Activated T-helper 1 cell treated with anti-CD3 and anti-CD28 coated beads, Interleukin-2, amount 50 U/mL, for 16 hours (primary cell): ENCODE measurements at places on chromosomes 12 and 14.

GRCh38 chr14:83883732-83884131 is 1646.2 kb upstream of the FLRT2 start:
- DNase-seq, result no peak

DNA sequence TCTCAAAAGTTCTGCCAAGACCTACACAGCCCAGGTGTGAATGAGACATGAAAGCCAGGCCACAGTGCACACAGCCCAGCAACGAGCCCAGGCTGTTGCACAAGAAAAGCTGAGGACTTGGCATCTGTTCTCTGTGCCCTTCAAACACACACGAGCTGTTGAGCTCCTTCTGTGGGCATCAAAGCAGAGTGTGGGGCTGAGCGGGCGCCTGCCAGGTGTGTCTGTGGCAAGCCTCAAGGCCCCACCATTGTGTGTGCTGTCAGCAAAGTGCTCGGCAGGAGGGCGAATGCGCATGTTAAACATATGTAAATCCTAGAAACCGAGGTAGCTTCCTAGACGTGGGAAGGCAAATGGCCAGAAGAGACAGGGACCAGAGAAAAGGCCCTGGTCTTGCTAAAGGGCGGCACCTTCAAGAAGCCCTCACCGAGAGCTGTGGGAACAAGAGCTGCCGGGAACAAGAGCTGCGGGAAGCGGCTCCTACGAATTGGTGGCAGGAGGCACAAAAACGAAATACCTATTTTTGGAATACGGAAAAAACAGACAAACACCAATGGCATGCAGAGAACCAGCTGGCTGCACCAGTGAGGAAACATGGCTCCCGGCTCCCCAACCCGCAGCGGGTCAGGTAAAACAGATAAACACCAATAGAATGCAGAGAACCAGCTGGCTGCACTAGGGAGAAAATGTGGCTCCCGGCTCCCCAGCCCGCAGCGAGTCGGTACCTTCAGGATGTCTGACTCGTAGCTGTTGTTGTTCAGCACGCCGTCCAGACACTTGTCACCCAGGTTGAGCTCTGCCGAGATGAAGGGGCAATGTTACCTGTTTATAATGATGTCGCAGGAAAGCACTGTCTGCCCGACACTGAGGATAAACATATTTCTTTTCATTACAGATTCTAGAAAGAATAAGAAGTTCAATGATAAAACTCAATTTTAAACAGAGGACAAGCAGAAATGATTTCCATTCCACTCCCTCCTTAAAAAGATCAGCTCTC is 19.0 kb upstream of the GOLGA3 start:
- no peak for DNase-seq

GRCh38 chr14:60974090-60974651 is 6.7 kb downstream of the TRMT5 start:
- DNase-seq, result no peak

DNA sequence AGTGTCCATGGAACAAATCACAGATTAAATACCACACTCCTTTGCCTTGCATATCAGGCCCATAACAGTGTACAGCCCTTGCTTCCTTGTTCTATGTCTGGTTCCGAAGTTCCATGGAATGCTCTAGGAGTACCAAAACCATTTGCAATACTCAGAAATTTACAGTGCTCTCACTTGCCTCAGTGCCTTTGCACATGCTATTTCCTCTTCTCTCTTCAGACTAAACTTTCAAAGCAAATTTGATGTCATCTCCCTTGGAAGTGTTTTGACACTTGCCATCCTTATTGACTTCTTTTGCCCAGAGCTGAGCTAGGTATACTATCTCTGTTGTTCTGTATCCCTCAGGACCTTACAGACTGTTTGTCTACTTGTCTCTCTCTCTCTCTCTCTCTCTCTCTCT is 6.1 kb downstream of the ANO4 start:
- no peak for DNase-seq

- no peak for DNase-seq
Measured at GRCh38 chr14:60276347-60276746, 27.3 kb downstream of the PPM1A start.

DNA sequence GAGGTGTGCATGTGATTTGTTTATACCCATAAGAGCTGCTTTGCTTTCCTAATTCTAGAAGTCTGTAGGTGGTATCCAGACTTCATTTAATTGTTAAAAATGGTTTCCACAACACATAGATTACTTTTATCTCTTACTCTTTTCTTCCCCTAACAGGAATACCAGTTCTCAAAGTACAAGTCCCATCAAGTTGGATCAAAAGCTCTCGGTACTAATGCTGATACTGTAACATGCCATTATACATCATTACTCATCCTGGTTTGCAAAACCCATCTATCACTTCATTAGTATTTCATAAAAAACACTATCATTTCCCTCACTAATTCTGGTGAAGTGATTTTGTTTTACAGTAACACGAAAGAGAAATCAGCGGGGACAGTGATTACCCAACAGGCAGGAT is 94.3 kb downstream of the PPP2R5E start:
- no peak for DNase-seq

GRCh38 chr14:104820669-104821228 is 19.8 kb downstream of the ZBTB42 start:
- no peak for DNase-seq

DNA sequence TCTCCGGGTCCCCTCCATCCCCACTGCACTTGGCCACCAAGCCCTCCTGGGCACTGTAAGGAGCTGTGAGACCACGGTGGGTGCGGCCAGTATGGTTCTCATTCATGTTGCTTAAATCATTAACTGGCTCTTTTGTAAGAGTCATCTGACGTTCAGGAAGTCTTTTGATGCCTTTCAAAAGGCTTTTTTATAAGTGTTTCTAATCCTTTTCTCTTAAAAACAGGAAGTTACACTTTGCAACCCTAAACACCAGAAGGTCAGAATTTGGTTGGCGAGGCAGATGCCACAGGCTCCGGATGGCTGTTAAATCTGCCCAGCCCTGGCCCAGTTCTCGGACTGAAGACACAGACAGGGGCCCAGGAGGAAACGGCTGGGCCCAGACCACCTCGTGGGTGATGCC is 26.1 kb upstream of the DIO3 start:
- DNase-seq, result no peak

GRCh38 chr14:24721775-24722174 is 87.8 kb upstream of the GZMB start:
- no peak for DNase-seq

DNA sequence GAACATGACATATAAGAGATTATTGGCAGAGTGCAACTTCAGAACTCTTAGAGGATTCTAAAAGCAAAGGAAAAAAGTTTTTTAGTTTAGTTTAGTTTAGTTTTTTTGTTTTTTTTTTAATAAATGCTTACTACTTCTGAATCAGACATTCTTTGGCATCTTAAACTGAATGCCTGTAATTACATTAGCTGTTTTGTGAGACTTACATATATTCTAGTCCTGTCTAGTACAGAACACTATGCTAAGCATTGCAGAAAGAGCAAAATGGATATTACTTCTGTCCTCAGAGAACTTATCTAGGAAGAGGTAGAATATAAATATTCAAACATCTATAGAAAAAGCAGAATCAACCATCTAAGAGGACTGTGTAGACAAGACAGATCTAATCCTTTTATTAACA is 133.2 kb downstream of the RAD51B start:
- no peak for DNase-seq

- DNase-seq, result no peak
Measured at GRCh38 chr14:104304451-104305351, 166.3 kb downstream of the KIF26A start.

DNA sequence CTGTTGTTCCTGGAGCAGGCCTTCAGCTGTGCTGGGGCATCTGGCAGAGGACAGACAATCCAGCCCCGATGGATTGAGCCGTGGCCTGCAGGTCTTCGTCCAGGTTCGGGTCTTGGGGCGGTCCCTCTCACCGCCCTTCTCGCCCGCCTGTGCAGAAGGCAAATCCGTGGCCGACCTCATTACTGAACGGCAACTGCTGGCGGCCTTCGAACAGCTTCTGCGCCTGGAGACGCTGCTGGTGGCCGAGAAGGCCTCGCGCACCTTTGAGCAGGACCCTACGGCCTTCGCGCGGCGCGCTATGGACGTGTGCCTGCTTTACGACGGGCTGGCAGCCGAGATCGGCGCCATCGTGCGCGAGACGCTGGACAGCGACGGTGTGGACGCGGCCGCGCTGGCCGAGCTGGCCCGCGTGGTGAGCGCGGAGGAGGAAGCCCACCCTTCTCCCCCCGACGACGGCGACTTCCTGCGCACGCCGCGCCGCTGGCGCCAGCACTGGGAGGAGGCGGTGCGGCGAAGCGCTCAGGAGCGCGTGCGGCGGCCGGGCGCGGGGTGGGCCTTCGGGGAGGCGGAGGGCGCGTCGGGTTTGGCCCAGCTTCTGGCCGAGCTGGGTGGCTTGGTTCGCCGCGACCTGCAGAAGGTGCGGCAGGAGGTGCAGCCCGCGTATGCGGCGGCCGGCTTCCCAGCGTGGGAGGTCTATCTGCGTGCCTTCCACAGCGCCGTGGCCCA is 7.6 kb downstream of the EXOC3L4 start:
- no peak for DNase-seq

- no peak for DNase-seq
Measured at GRCh38 chr14:77270361-77271112, 469 bp downstream of the NGB start.

DNA sequence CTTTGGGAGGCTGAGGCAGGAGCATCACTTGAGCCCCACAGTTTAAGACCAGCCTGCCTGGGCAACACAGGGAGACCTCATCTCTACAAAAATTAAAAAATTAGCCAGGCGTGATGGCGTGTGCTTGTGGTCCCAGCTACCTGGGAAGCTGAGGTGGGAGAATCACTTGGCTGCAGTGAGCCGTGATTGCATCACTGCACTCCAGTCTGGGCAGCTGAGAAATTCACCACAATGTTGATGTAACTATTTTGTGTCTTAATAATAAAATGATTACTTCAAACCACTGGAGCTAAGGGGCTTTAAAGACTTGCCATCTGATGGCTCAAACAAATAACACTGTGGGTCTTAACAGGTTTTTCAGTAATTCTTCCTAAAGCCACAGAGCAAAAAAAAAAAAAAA is 10.8 kb downstream of the ERH start:
- no peak for DNase-seq

- DNase-seq, result no peak
Measured at GRCh38 chr12:40093512-40093911, 12.4 kb downstream of the SLC2A13 start.

DNA sequence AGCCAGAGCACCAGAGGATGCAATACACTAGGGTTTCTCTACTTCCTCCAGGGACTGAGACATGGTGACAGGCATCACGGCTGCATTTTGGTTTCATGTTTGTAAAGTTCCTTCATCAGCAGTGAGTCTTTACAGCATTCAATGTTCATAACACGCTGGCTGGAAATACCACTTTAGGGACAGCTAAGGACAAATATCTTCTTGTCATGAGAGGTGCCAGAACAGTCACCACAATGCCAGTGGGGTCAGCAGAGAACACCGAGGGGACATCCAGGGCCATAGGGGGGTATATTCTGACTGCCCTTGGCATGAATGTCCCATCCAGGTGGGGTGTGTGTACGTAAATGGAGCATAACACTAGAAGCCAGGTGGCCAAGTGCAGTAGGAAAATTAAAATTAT is 72.3 kb downstream of the CCDC60 start:
- no peak for DNase-seq

GRCh38 chr14:77099425-77100167 is 1.5 kb downstream of the CIPC start:
- DNase-seq, result no peak
